ENCODE measurements at places on chromosomes 4 and X. TPM values are rescaled to one million over a fixed set of nuclear protein-coding genes. Genes with fewer than 3 reads are reported as not detected.

PDHA2 gene
- total RNA-seq, result not detected

IL1RAPL2 gene
- total RNA-seq, result not detected

GUF1 gene
- total RNA-seq, result 16.6 TPM

KLHL4 gene
- 1.0 TPM for total RNA-seq

DGAT2L6 gene
- total RNA-seq, result not detected

NPY2R gene
- not detected for total RNA-seq

PCDH10 gene
- total RNA-seq, result 0.41 TPM

WNK3 gene
- 1.8 TPM for total RNA-seq

TCEAL7 gene
- total RNA-seq, result 2.6 TPM

GC gene
- total RNA-seq, result not detected

MAGEE1 gene
- 2.6 TPM for total RNA-seq

PLK4 gene
- 0.69 TPM for total RNA-seq

KDR gene
- 48.6 TPM for total RNA-seq

EMD gene
- 58.4 TPM for total RNA-seq

NDUFA1 gene
- 70.4 TPM for total RNA-seq

EMCN gene
- total RNA-seq, result 35.9 TPM

NSUN7 gene
- total RNA-seq, result 5.7 TPM

AADAT gene
- total RNA-seq, result 8.9 TPM

REELD1 gene
- total RNA-seq, result 0.29 TPM

VCX3A gene
- not detected for total RNA-seq

Measured in upper lobe of right lung (tissue), 1 donor.